Activated CD4-positive, alpha-beta T cell treated with anti-CD3 and anti-CD28 coated beads, Interleukin-2, amount 10 ng/mL, durations not matched to agents 24 days and 14 days (primary cell): ENCODE measurements at places on chromosomes 16 and 17. TPM values are rescaled to one million over a fixed set of nuclear protein-coding genes. Genes with fewer than 3 reads are reported as not detected.
A peak's percentile ranks its signal among the peaks of the same experiment; 100 is the strongest.

CCL4 gene
- 351 and 370 TPM in 2 replicates for total RNA-seq

DNA sequence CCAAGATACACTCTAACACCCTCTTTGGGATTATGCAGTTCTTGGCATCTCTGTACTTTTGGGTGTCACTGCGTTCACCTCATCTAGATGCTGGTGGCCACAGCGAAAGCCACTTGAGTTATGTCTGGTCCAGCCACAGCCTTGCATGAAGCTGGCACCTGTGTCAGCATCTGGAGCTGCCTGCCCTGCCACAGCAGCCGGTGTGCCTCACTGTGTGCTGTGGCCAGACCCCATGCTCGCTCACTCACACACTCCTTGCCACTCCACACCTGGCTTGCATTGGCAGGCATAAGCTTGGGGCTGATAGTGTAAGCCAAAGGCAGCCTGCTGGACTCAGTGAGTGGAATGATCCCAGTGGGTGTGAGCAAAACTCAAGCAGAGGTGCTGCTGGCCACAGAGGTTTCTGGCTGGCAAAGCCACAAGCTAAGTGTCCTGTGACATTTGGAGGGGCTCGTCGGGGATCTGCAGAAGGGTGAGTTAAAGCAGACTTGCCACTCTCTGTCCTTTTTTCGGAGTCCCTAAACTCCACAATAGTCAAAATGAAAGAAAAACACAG, 442.7 kb upstream of the CDH8 start:
- no peak for DNase-seq

DNA sequence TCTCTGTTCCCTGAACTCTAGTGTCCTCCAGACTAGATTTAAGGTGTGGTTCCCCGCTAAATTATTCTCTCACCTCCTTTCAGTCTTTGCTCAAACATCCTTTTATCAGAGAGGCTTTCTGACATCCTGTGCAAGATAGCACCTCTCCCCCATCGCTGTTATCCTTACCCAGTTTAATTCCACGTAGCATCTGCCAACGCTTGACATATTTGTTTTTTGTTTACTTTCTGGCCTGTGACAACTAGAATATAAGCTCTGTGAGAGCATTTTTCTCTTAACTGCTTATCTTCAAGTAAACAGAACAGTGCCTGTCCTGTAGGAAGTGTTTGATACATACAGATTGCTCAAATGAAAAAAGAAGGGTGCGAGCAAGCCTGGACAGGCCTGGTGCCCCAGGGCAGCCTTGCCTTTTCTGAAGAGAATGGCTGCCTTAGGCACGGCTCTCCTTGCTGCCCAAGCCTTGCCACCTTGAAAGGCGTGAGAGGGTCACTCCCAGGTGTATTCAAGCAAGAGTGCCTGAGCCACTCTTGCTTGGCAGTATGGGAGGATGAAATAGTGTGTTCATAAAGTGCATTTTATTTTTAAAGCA, 9.7 kb downstream of the DYNLL2 start:
- DNase-seq: peak; percentile 44

OTOA gene
- total RNA-seq: 0.12 TPM in 1 of 2 replicates, not detected in the other

- DNase-seq: no peak
Measured at GRCh38 chr17:39671651-39672521, 3.6 kb downstream of the PNMT start.

GRCh38 chr17:41914358-41914766, 4.4 kb downstream of the ACLY start:
- no peak for DNase-seq

- DNase-seq: no peak
Measured at GRCh38 chr16:70582280-70582978, 58.8 kb downstream of the SF3B3 start.

GRCh38 chr16:57609541-57610401, 18.7 kb upstream of the ADGRG1 start:
- DNase-seq: peak; percentile 92

DNA sequence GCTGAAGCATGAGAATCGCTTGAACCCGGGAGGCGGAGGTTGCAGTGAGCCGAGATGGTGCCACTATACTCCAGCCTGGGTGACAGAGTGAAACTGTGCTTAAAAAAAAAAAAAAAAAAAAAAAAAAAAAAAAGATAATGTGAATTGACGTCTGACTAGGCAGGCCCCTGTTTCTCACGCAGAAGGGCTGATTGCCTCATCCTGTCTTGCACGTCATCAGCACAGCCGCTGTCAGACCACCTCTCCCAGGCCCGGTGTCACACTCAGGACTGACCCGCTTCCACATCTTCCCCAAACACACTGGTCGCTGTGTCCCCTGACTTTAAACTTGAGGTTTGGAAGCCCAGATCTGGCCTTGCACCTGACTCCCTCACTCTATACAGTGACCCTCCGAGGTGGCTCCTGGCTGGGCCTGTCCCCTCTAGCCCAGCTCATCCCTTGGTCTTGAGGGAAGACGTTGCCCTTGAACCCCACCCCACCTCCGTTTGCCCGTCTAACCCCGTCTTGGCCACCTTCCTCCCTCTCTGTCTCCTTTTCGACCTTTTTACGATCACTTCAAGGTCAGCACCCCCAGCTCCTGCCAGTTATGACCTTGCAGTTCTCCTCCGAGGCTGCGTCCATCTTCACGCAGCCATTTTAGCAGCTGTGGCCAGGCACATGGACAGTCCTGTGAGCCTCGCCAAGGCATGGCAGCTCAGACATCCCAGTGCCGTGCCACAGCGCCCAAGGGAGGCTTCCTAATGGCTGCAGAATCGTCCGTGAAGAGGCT, 149.9 kb upstream of the PLCG2 start:
- DNase-seq: no peak

- DNase-seq: no peak
Measured at GRCh38 chr17:233473-233941, 52.1 kb upstream of the DOC2B start.

DNA sequence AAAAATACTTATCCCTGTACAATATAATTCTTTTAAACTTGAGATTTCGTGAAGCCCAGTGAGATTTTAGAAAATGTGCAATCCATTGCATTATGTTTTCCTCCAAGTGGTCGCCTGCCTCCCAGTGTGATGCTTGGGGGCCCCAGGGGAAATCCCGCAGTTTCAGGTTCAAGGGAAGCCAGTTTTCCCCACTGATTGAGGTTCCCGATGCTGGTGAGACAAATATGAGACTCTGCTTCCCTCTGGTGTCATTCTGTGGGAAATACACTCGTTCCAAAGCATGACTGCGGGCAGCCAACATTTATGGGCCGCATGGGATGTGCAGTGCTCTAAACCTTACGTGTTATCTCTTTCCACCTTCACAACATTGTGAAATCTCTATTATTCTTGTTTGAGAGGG, 200.8 kb downstream of the PRKCB start:
- DNase-seq: peak; percentile 81

CDK5R1 gene
- 7.2 and 8.2 TPM in 2 replicates for total RNA-seq

- DNase-seq: peak; percentile 56
Measured at GRCh38 chr17:69609473-69610305, 195.2 kb downstream of the MAP2K6 start.

CDH8 gene
- 0.70 TPM in 1 of 2 replicates, not detected in the other for total RNA-seq

- DNase-seq: no peak
Measured at GRCh38 chr17:39937447-39937846, 9.9 kb downstream of the LRRC3C start.

POLDIP2 gene
- total RNA-seq: 112 and 115 TPM in 2 replicates

DNA sequence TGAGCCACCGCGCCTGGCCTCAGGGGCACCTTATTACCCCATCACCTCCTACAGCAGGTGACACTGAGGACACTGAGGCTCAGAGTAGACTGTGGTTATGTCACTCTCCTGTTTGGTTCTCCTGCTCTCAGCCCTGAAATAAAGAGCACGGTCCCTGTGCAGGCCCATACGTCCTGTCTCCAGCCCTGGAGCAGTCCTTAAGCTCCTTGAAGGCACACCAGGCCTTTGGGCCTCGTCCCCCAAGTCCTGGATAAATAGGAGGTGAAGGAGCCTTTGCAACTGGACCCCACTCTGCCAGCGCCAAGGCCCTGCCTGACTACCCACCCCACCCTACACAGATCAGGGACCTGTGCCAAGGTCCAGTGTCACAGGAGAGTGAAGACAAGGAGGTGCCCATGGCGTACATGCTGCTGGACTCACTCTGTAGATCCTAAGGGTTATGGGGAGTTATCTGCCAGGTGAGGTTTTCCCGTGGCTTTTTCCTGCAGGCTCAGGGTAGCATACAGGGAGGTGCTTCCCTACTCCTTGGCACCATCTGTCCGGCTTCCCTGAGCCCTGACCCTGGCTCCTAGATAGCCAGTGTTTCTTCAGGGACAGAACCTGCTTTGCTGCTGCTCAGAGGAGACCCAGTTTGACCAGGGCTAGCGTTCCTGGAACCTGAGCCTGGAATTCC, 253.2 kb downstream of the SEC14L1 start:
- no peak for DNase-seq

ZNF629 gene
- total RNA-seq: 2.5 and 2.6 TPM in 2 replicates

ST6GALNAC1 gene
- 0.35 and 0.38 TPM in 2 replicates for total RNA-seq

- no peak for DNase-seq
Measured at GRCh38 chr16:70760221-70760620, 40.7 kb downstream of the VAC14 start.

DNA sequence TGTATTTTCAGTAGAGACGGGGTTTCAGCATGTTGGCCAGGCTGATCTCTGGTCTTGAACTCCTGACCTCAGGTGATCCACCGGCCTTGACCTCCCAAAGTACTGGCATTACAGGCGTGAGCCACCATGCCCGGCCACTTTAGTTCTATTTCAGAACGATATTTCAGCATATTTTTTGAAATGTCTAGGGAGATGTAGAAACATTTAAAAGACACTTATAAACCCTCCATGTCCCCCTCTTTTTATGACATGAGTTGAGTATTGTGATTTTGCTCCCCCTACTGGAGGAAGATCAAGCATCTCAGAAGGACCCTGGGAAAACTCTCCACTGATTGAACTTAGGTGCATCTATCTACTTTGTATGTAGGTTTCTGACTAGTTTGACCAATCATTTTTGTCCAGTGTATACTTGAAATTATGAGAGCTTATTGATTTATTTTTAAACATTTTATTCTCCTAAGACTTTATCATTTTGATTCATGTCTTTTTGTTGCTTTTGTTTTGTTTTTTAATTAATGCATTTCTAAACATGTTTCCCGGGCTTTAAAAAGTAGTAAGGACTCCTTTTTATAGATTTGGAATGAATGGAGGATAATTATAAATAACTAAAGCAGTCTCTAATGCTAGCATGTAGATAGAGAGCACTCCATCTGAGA, 105.1 kb downstream of the CHD9 start:
- peak; percentile 72 for DNase-seq

GRCh38 chr17:78394209-78394608, 15.8 kb downstream of the PGS1 start:
- no peak for DNase-seq

DNA sequence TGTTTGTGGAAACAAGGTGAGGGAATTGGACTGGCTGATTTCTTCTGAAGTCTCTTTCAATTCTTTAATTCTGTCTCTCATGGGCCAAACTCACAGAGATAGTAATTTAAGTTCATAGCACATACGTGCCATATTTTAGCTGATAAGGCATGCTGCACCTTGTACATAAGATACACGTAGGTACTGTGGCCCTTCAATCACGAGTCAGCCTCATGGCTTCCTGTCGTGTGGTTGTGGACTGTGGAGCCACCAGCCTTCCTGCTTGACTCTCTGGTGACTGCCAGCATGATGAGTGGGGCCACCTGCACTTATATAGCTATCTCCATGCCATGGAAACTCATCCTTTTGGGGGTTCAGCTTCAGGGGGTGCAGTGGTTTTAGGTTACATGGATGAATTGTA, 25.1 kb downstream of the KSR1 start:
- peak; percentile 90 for DNase-seq

- DNase-seq: no peak
Measured at GRCh38 chr17:82226146-82226808, 2.6 kb upstream of the SLC16A3 start.

- DNase-seq: peak; percentile 87
Measured at GRCh38 chr16:10964891-10965326, 20.5 kb downstream of the CLEC16A start.

EVI2A gene
- 30.4 and 31.5 TPM in 2 replicates for total RNA-seq

DNA sequence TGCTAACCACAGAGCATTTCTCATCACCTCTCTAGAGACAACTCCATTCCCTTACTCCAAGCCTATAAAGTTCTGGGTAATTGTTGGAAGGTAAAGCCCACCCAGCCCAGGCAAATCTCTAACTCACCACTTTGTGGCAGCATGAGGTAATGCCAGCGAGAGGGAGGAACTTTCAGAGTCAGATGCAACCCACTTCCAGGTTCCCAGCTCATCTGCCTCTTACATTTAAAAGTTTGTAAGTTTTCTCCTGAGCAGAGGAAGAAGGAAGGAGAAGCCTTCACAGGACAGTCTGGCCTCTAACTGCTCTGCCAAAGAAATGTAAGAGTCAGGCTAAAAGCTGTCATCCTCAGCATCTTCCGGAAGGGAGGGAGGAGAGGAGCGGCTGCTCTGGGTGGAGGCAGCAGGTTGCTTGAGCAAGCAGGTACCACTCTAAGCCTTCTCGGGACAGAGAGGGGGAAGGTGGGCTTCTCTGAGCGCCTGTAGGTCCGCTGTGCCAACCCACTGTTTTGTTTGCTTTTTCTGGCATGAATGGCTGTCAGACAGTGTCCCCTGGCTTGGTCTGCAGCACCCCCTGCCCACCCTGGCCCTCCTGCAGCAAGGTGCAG, 1.0 kb downstream of the ZNF319 start:
- DNase-seq: peak; percentile 82

ZSCAN10 gene
- not detected in 2 replicates for total RNA-seq

- DNase-seq: no peak
Measured at GRCh38 chr16:23512168-23512695, 1.9 kb upstream of the GGA2 start.

GRCh38 chr17:31431098-31431851, 39.8 kb downstream of the RAB11FIP4 start:
- DNase-seq: no peak

DNA sequence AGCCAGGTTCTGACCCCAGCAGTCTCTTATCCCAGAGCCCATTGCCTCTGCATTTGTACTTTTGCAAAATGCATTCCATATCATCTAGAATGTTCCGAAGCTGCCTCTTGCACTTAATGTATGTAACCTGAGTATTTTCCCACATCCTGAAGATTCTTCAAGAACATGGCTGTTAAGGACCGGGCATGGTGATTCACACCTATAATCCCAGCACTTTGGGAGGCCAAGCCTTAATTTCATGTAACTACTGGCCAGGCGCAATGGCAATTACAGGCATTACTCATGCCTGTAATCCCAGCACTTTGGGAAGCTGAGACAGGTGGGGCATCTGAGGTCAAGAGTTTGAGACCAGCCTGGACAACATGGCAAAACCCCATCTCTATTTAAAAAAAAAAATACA, 31.7 kb upstream of the GAN start:
- no peak for DNase-seq

- no peak for DNase-seq
Measured at GRCh38 chr16:85935391-85935973, 36.5 kb downstream of the IRF8 start.
